Immature natural killer cell (primary cell): ENCODE measurements at places on chromosomes 16 and 17. TPM values are rescaled to one million over a fixed set of nuclear protein-coding genes. Genes with fewer than 3 reads are reported as not detected.

DNA sequence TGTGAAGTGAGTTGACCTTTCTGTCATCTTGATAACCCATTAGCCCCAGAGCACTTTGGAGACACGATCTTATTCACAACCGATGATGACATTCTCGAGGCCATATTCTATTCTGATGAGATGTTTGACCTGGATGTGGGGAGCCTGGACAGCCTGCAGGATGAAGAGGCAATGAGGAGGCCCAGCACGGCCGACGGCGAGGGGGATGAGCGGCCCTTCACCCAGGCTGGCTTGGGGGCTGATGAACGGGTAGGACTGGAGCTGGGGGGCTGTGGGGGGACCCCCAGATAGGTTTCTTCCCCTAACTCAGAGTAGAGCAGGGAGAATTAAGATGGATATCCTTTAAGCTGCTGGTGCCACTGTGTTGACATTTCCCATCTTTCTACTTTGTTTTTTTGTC is 201.7 kb downstream of the KATNIP start:
- no peak for DNase-seq

DNA sequence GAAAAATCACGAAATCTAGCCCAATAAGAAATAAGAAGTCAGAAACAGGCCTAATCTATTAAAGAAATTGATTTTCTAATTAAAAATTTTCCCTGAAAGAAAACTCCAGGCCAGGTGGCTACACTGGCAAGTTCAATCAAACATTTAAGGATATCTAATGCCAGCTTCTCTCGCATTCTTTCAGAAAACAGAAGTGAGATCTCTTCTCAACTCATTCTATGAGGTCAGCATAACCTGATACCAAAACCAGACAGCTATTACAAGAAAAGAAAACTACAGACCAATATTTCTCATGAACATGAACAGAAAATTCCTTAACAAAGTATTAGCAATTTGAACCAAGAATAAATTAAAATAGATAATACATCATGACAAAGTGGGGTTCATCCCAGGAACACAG is 52.4 kb downstream of the AXIN2 start:
- no peak for DNase-seq

The CRISPLD2 gene
- 0.09 TPM for polyA plus RNA-seq

GRCh38 chr16:66524601-66525164 is 25.2 kb downstream of the TK2 start:
- peak; percentile 52 for DNase-seq

- no peak for DNase-seq
These were observed 25.5 kb downstream of the TMEM235 start for GRCh38 chr17:78256707-78257591.

DNA sequence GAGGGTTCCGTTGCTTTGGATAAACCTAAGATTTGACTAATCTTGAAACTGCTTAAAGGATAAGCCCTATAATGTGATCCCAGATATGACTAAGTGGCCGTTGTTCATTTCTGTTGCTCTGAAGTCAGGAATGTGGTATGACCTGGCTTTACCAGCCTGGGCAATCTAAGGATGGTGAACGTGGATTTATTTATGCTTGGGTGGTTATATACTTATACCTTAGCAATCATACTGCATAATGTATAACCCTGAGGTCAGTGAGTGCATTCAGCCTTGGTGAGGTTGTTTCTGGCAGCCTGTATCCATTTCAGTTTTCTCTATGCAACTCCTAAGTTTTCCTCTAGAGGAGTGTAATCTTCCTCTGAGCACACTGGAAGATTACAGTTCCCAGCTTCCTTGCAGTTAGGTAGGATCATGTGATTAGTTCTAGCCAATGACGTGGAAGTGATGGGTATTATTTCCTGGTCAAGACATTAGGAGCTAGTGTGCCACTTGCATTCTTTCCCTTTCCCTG is 41.9 kb downstream of the FTO start:
- DNase-seq: no peak

The MILR1 gene
- not detected for polyA plus RNA-seq

DNA sequence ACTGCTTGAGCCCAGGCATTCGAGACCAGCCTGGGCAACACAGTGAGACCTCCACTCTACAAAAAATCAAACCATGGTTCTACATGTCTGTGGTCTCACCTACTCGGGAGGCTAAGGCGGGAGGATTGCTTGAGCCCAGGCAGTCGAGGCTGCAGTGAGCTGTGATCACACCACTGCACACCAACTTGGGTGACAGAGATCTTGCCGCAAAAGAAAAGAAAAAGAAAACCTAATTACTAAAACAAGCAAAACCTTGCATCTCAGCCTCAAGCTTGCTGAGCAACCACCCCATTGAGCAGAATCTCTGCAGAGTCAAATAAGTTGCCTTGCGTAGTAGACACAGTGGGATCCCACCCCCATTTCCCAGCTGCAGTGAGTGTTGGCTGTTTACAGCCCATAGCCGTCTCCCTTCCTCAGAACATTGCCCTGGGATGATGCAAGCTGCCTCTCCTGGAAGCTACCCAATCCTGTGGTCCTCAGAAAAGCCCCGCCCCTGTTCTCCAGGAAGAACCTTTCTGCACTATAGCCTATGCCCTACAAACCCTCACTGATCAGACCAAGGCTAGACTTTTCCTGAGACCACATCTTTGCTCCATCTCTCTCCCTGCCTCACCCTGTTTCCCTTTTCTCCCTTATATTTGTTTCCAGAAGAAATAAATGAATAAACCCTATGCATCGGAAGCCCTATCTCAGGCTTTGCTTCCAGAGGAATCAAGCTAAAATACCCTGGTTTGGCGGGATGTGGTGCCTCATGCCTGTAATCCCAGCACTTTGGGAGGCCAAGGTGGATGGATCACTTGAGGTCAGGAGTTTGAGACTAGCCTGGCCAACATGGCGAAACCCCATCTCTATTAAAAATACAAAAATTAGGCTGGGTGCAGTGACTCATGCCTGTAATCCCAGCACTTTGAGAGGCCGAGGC is 16.7 kb upstream of the ERN2 start:
- DNase-seq: no peak

The NHERF2 gene
- not detected for polyA plus RNA-seq

DNA sequence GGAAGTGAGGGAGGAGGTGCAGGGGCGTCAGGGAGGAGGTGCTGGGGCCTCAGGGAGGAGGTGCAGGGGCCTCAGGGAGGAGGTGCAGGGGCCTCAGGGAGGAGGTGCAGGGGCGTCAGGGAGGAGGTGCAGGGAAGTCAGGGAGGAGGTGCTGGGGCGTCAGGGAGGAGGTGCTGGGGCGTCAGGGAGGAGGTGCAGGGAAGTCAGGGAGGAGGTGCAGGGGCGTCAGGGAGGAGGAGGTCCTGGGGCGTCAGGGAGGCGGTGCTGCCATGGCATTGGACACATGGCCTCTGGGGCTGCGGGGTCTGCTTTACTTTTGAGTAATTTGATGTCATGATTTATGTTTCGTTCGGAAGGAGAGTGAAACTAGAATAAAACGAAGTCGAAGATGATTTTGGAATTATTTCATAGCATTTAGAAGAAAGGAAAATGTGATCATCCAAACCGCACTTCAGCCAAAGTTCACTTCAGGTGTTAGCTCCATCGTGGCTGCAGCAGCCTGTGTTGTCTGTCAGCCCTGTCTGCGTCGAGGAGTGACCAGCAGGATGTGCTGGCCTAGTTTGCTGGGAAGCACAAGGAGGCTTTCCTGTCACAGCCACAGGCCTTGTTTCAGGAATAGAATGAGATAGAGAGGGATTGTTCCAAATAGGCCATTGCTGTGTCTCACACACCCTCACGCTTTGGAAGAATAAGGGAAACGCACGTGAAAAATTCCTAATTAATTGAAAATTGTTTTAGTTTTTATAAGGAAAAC is 42.8 kb downstream of the RAB11FIP3 start:
- DNase-seq: peak; percentile 13

- DNase-seq: no peak
These were observed 55.1 kb downstream of the ZNRF1 start for GRCh38 chr16:75053791-75054555.

DNA sequence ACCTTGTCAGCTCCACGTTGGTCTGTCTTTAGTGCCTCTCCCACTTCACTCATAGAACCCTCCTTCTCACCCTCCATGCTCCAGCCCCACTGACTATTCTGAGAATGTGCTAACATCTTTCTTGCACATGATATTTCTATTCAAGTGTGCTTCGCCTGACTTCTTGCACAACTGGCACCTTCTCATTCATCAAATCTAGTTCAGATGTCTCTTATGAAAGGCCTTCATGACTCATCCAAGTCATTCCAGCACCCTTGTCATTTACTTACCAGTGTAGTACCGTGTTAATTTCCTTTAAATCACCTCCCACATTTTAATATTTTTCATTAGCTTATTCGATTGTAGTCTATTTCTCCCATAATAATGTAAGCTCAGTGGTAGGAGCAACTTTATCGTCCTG is 197.8 kb upstream of the PIRT start:
- no peak for DNase-seq

GRCh38 chr16:83842756-83843507 is 35.2 kb downstream of the HSBP1 start:
- no peak for DNase-seq

GRCh38 chr16:74261068-74261467 is 35.5 kb upstream of the PSMD7 start:
- no peak for DNase-seq

The GSG1L gene
- polyA plus RNA-seq: not detected

- DNase-seq: no peak
These were observed 128.7 kb downstream of the XYLT1 start for GRCh38 chr16:17342031-17342430.

DNA sequence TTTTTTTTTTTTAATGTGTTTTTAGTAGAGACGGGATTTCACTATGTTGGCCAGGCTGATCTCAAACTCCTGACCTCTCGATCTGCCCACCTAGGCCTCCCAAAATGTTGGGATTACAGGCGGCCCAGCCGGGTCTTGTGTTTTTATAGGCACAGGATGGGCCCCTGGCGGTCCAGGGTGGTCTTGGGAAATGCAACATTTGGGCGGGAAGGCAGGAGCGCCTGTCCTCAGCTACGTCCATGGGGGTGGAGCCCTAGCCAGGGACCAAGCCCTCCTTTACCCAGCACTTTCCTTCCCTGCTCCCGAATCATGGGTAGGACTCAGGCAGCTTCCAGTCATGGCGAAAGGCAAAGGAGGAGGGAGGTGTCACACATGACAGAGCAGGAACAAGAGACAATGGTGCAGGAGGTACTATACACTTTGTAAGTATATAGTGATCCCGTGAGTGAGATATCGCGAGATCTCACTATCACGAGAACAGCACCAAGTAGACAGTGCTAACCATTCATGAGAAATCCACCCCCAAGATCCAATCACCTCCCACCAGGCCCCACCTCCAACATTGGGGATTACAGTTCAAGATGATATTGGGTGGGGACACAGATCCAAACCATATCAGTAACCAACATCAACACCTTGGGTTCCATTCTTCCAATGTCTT is 226.7 kb upstream of the WSCD1 start:
- no peak for DNase-seq

GRCh38 chr17:63434951-63435571 is 11.0 kb downstream of the CYB561 start:
- peak; percentile 73 for DNase-seq
